Islet precursor cell (in vitro differentiated cells): ENCODE measurements at places on chromosomes 4 and X.

DNA sequence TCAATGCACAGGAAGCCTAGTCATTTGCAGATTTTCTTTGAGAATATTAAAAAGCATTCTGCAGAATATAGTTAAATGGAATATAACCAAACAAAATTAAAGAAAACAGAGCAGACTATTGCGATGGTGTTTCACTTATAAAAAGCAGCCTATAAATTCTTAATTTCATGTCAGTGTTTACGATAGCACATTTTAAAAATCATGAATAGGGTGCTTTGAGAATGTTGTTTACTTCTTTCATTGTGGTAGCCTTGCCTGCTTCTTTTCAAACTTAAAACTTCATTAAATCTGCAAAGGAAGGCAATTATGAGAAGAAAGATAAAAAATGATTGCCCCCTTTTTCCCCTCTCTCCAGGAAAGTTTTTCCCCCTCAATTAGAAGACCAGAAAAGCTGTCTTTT, 748.6 kb downstream of the CCSER1 start:
- no peak for DNase-seq

DNA sequence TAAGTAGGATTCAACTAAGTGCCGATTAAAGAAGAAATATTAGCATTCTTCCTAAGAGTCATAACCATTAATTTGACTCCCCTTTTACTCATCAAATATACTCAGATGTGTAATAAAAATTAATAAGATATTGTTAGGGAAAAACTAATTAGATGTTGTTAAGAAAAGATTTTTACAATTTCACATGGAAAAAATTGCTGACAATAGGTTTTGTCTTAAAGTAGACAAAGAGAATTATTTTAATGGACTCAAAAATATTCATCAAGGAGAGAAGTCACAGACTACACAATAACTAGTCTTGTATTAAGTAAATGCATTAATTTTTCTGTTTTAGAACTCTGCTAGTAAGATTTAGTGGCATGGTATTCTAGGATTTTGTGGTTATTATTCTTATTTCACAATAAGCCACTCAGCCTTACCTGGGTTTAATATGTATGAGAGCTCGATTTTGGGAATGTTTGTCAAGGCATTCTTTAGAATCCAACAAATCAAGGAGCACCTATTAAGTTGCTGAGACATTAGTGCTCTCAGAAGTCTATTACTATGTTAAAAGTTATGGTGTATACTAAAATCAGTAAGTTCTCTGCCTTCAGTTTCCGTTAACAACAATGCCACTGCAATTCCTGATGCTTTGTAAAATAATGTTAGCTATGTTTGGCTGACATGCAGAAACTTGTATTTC, 110.2 kb upstream of the UGT8 start:
- no peak for DNase-seq

DNA sequence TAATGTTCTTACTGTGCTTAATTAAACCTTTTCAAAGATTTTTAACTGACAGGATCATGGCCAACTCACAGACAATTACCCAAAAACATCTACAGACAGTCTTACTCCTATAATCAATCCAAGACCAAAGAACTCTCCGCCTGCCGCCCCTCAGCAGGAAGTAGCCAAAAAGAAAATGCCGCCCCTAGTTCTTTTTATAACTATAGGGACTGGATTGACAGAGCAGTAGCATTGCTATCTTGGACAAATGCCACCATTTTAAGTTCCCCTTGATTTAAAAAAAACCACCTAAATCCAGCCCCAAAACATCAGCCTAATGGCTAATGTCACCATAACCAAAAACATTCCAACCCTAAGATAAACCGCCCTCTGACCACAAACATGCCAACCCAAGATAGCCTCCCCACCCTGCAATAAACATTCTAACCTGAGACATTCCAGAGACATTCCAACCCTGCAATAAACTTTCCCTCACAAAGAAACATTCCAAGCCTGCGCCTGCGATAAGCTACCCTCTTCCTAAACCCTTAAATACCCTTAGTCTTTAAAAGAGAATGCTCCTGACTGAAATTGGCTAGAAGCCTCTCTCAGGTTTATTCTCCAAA, 77.0 kb downstream of the COQ2 start:
- DNase-seq: peak; percentile 88

DNA sequence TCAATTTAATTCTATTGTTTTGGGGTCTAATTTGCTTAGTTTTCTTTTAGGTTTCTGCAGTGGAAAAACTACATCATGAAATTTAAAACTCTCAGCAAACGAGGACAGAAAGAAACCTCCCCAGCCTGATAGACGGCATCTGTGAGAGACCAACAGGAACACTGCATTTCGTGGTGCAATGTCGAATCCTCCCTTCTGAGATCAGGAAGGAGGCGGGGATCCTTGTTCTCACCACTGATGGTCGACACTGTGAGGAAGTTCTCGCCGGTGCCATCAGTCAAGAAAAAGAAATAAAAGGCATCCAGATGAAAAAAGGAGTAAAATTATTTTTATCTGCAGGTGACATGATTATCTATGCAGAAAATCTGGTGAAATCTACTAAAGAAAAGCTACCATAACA, 16.5 kb downstream of the GAK start:
- no peak for DNase-seq

DNA sequence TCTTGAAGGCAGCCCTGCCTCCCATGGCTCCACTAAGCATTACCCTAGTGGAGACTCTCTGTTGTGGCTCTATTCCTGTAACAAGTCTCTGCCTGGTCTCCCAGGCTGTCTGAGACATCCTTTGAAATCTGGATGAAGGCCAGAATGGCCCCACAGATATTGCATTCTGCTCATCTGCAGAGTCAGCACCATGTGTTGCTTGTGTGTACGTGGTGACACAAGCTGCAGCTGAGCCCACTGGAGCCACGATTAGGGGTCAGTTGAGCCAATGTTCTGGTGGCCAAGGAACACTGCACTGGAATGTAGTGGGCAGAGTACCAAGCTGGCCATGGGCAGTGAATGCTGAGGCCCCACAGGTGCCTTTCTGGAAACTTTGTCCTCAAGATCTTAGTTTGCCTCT, 29.2 kb downstream of the GRID2 start:
- no peak for DNase-seq

DNA sequence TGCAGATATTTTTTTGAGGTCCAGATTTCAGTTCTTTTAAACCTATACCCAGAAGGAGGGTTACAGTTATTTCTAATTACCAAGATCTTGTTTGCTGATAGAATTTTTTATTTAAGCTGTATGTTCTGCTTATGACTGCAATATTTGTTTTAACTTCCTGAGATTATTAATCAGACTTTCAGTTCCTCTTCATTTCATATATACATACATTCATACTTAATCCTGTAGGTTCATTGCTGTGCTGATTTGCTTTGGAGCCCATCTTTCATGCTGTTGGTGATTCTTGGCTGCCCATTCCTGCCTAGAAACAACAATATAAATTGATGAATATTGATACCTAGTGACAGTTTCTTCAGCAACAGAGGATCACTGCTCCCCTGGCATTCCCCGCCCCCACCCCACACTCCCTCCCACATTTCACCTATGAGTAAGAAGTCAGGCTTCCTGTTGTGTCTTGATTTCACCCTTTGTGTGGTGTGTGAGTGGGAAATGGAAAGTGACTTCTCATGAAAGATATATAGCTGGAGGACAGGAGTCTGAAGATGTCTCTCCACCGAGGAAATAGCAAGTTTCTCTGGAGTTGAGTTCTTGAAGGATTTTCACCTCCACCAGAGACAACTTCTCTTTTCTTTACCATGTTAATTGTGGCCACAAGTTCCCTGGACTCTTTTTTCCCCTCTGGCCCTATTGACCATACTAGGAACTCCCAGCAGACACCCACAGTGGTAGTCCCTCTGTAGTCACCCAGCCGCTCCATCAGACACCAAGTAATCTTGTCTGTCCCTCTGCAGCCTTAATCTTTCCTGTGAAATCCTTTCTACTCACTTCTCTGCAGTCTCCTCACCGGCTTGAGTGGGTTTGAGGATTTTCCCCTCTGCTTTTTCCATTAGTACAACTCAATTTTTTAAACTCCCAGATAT, 118.4 kb downstream of the ASB9 start:
- DNase-seq: no peak

DNA sequence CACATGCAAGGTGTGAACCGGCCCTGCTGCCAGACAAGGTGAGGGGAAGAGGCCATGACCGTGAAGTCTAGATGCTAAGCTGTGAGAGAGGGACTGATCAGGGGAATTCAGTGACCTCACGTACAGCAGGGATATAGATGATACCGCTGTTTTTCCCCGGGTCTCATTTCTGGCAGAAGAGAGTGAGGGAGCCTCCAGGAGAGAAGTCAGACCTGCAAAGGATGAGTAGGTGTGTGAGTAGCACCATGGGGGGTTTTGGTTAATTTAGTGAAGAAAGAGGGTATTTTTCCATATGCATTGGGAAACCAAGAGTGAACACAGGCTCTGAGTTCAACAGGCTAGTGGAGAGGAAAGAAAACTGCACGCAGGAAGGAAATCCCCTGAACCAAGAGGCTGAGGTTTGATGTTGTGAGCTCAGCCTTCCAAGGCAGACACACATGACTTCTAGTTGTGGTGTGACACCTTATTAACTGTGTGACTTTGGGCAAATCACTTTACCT, 127.6 kb upstream of the GATB start:
- no peak for DNase-seq

GRCh38 chr4:20341134-20341738, 89.5 kb downstream of the SLIT2 start:
- DNase-seq: no peak

DNA sequence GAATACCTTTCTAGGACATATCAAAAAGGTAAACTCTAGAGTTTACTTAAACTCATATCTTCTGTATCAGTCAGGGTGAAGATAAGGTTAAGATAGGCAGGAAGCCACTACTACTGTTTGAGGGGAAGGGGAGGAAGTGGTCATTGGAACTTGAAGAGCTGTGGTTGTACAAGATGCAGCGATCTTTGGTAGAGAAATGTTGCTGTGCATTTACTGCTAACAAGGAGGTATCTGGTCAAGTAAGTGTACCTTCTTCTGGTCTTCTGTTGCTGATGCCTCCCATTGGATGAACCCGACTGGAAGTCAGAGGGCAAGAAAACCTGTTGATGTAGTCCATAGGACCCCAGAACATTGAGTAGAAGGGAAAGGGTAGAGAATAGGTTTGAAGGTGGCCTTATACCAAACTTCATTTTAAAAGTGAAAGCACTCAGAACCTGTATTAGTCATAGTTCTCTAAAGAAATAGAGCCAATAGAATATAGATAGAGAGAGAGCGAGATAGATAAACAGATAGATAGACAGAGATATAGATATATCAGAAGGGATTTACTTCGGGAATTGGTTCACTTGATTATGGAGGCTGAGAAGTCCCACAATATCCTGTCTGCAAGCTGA, 47.9 kb upstream of the TSPAN5 start:
- no peak for DNase-seq

DNA sequence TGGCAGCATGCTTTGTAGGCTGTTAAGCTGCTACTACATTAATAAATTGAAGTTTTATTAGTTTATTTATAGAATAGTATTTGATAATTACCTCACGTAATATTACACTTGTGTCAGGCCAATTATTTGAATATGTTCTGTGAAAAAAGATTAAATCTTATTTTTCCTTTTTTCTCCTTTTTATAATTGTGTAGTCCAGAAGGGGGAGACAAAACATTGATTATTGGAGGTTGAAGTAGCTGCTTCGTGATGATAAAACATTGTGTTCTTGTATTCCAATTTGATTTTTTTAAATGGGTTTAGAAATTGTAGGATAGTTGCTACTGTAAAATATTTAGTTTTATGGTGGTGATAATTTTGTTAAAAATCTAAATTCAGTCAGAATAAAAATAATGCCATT, 85.7 kb downstream of the DIAPH2 start:
- DNase-seq: no peak

GRCh38 chr4:153418558-153418957, 47.6 kb upstream of the TMEM131L start:
- DNase-seq: peak; percentile 69

GRCh38 chrX:131917588-131917987, 105.5 kb upstream of the STK26 start:
- DNase-seq: no peak

DNA sequence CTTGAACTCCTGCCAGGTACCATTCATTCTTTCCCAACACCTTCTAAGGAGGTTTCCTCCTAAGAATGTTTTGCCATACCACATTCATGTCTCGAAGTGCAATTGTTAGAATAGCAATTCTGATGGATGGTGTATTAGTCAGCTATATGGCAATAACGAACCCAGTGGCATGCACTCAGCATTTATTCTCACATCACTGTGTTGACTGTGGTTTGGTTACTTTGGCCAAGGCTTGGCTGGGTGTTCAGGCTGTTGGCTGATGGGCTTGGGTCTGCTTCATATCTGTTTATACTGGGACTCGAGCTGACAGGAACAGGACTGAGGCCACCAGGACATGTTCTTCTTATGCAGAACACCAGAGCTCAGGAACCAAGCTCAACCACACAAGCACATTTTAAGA, 31.7 kb downstream of the PSAPL1 start:
- peak; percentile 15 for DNase-seq

DNA sequence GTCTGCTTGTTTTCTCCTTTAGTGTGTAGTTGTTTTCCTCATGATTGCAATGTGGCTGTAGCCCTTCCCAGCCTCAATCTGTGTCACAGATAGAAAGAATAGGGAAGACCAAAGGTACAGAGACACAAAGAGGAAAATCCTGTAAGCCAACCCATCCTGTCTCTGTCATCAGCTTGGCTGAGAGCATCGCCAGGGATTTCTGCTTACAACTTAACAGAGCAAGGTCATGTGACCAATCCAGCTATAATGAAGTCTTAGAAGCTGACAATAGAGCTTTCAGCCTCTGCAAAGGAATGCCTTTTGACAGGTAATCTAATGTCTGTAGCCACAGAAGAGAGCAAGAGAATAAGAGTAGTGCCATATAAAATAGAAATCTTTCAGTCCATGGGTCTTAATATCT, 1598.0 kb upstream of the AGA start:
- DNase-seq: peak; percentile 50

DNA sequence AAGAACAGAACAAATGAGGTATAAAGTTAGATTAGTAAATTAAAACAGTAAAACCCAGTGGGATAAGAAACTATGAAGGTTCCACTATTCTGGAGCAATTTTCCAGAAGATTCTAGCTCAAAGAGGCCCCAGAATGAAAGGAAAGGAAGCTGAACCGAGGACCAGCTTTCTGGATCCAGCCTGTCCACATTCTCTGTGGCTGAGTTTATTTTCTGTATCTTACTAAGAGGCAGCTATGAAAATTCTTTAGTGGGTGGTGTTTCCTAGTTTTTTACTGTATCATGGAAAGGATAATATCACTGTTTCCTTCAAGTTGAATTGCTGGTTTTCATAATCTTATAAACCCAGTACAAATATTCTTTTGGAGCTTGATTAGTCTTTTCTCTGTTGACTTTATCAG, 11.8 kb downstream of the DAPP1 start:
- no peak for DNase-seq

DNA sequence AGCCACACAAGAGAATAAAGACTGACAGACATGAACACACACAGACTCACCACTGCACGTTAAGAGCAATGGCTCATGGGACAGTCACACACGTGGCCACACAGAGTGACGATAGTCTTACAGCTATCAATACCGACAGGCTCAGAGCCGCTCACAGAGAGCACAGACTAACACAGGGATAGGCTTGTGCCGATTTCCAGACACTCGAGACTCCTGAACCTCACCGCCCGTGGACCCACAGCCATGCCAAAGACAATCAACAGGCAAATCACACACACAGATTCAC, 716 bp upstream of the SLC38A5 start:
- peak; percentile 44 for DNase-seq
